ENCODE measurements at places on chromosomes 6 and 20.

DNA sequence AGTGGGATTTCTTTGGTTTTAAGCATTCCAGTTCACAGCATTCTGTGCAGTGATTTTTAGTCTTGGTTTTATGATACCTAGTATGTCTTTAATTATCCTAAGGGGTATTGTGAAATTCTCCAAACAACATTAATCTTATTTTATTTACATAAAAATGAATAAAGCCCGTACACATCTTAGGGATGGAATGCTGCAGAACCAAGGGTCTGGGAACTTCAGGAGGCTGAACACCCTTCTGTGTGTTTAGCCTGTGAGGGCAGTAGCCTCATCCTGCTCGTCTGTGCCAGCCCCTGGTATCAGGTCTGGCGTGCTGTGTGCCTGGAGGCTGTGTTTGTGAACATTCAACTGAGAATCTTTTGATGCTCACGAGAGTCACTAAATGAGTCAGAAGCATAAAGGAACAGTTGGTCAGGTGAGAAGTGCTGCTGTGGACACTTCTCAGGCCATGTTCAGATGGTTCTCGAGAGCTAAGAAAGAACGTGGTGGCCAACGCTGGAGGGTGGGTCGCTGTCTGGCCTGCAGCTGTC lies 25.2 kb upstream of the C20orf204 start:
- DNase-seq, result no peak

- DNase-seq, result no peak
Observed at GRCh38 chr20:12963416-12963815, 45.4 kb upstream of the SPTLC3 start.

GRCh38 chr20:34017610-34018009 lies 23.9 kb downstream of the RALY start:
- DNase-seq, result no peak

DNA sequence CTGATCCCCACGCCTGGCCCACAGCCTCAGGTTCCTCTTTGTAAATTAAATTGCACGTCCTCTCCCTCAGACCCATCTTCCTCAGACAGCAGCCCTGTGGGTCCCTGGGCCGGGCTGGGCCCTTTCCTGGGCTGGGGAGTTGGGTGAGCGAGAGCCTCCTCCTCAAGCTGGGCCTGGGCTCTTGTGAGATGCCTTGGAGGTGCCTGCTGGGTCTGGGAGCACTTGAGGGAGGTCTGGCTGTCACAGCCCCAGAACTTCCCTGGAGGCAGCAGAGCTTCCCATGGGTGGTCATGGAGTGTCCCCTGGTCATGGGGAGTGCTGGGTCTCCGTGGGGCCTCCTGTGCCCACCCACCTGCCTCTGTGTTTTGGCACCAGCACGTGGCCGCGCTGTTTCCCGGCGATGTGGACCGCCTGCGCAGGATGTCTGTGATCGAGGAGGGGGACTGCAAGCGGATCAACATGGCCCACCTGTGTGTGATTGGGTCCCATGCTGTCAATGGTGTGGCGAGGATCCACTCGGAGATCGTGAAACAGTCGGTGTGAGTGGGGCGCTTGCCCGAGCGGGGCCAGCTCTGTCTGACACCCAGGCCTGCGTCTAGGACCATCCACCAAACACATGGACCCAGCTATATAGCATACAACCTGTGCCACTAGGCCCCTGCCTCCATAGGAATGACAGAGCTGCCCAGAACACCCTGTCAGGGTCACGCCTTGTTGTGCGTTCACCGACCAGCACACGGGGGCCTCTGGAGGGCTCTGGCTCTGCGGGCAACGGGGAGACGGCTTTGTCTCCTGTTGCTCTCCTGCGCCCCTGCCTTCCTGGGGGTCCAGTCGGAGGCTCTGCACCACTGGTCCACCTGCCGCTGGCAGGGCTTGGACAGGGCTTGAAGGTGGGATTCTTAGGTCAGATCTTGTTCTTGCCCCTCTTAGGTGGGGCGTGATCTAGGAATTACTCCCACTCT lies 33.0 kb downstream of the PYGB start:
- DNase-seq, result peak; percentile 12

GRCh38 chr20:53162251-53162835 lies 190.2 kb downstream of the TSHZ2 start:
- no peak for DNase-seq

- no peak for DNase-seq
Observed at GRCh38 chr20:8798505-8798904, 270.4 kb upstream of the PLCB4 start.

DNA sequence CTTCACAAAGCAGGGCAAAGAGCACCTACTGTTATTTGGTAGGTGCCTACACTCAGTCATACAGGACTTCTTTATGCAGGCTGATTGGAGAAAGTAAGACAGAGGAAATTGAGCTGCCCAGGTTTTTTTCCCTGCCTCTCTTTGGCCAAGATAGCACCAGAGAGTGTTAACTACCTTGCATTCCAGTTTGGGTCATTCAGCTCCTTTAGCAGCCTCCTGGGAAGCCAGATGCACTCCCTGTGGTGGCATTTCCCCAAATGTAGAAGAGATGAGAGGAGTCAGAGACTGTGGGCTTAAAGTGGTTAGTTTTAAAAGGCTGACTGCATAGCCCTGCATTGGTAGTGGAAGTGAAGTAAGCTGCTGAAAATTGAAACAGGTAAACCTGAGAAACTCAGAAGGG lies 358.4 kb downstream of the BCKDHB start:
- no peak for DNase-seq

- no peak for DNase-seq
Observed at GRCh38 chr20:24868396-24868927, 80.6 kb upstream of the CST7 start.

DNA sequence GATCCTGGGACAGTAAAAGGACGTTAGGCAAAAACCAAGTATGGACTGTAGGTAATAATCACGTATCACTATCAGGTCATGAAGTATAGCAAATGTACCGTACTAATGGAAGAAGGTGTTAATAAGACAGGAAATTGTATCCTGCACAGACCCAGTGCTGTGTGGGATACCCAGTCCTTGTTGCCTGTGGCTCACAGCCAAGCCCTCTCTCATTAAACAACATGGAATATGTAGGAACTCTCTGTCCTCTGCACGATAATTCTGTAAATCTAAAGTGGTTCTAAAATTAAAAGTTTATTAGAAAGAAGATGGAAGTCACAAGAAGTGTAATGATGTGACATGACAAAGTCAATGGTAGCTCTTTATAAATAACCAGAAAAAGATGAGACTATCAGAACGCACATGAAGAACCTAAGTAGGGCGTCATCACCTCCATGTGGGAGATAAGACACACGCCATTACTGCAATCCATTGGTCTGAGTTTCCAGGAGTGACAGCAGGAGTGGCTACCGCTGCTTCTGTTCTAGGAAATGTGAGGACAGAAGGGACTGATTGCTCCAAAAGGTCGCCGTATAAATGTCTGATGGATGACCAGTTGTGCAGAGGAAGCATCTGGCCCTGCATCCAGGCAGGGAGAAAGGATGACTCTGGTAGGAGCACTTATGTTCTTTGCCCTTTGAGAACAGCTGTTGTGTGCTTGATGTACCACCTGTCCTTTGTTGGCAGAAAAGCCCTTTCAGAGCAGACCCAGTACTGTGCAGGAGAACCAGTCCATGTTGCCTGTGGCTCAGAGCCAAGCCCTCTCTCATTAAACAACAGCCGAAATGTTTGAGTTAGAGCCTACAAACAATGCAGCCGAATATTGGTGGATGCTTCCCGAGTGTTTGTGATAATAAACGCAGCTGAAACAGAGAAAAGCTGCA lies 125.6 kb downstream of the FIG4 start:
- DNase-seq, result no peak

GRCh38 chr20:47821481-47822100 lies 36.3 kb upstream of the SULF2 start:
- DNase-seq, result no peak
